ENCODE measurements at places on chromosomes 3 and 15. TPM values are rescaled to one million over a fixed set of nuclear protein-coding genes. Genes with fewer than 3 reads are reported as not detected.

DNA sequence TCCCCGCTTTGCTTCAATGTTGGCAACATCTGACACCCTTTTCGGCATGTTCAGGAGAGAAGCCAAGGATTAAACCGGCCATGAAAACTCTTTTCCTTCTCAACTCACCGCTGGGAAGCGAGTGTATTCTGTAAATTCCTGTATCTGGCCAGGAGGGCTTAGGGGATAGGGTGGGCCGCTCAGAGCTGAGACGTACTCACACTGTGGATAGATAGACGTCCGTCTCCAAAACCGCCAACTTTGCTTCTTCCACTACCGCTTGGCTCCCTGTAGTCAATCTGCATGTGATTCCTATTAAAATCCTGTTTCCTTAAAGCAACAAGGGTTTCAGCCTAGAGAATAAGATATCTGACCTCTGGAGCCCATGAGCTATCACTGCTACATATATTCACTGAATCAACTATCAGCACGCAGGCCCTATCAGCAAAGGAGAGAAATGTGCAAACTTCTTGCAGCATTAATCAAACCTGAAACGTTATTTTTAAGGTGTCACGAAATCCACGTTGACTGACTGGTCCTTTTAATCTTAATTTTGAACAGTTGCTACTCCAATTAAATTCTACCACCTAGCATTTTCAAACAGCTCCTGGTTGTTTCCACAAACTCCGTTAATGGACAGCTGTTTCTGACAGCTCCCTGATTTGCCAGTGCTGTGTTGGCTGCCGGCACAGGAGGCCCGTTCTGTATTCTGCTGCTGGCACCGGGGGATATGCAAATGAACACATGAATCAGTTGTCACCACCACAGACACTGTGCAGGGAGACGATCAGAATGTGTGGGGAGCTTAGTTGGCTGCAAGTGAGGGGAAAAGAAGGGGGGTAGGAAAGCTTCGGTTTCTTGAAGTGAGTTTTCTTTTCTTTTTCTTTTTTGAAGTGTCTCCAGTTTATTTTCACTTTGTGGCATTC, 438.9 kb upstream of the ARRDC4 start:
- DNase-seq = peak; percentile 68

- no peak for DNase-seq
These were observed 44.2 kb upstream of the GNB4 start for GRCh38 chr3:179495483-179495882.

Gene CAPN3
- polyA plus RNA-seq = 39.7 TPM

Gene POPDC2
- 7.3 TPM for polyA plus RNA-seq

GRCh38 chr3:128922804-128923459, 43.5 kb downstream of the ACAD9 start:
- no peak for DNase-seq

DNA sequence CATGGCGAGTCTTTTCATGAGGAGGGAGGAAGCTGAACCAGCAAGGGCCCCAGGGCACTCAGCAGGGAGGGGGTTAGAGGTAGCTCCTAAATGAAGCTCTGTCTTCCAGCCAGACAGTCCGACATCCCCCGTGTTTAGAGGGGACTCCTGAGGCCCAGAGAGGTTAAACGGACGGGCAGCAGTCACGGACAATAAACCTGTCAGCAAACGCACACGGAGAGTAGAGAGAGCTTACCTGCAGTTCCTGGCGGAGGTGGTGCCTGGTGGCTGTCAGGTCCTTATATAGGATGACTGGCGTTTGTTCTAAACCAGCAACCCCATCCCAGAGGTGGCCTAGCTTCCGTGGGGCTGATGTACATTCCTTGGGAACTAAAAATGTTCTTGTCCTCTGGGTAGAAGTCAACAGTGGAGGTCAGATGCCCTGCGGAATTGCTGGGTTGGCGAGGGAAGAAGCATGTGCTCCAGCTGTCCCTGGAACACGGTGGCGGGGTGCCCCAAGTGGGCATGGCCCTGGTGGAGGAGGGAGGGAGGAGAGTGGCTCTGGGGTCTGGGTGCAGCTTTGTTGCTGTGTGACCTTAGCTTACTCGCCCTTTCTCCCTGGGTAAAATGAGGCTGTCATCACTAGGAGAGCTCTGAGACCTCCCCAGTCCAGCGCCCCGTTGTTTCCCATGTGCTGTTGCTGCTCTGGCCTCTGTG, 2.1 kb downstream of the GHRL start:
- peak; percentile 71 for DNase-seq

- DNase-seq = no peak
These were observed 65.2 kb downstream of the CGGBP1 start for GRCh38 chr3:87993566-87993965.

DNA sequence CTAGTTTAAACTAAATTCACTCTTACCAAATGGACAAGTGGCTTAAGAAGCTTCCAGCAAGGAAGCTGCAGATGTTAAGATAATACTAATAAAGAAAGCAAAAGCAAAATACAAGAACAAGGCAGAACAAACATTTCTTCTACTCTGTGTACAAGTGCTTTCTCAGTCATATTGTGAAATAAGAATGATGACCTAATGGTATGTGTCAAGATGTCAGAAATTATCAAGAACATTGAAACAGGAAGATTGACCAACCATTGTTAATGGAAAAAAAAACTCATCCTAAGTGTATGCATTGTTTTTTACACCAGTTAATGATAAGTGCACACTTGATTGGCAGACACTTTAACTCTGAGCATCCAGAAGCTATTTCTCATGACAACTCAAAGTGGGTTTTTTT, 65.4 kb upstream of the P2RY1 start:
- no peak for DNase-seq

GRCh38 chr3:26292780-26293179, 329.8 kb upstream of the LRRC3B start:
- DNase-seq = no peak

- DNase-seq = no peak
These were observed 244.5 kb downstream of the FOXP1 start for GRCh38 chr3:71339049-71339448.

Gene P3H2
- 57.2 TPM for polyA plus RNA-seq

DNA sequence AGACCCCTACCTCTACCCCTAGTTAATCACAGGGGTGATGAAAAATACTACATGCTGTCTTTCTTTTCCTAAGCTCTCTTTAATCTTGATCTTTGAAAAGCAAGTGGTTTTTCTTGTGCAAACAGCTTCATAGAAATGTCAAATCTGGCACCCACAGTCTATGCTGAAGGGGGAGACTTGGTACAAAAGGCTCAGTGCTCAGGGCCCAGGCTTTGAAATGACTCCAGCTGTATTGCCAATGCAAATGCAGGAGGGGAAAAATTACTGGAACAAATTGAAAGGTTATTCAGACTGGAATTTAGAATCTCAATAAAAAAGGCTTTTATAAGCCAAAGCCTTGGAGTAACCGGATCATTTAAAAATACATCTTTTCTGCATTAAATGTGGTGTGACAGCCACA, 223.9 kb downstream of the LRTM1 start:
- DNase-seq = no peak

Gene ALAS1
- polyA plus RNA-seq = 77.2 TPM

DNA sequence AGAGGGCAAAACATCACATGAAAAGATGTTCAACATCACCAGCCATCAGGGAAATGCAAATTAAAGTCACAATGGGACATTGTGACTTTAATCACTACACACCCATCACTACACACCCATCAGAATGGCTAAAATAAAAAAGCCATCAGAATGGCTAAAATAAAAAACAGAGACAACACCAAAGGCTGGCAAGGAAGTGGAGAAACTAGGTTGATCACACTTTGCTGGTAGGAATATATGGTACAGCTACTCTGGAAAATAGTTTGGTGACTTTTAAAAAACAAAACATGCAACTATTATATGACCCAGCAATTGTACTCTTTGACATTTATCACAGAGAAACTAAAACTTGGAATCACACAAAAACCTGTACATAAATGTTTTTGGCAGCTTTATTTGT, 15.1 kb upstream of the ABHD5 start:
- DNase-seq = no peak

Gene PPM1L
- polyA plus RNA-seq = 2.8 TPM

GRCh38 chr3:194941956-194942511, 256.4 kb downstream of the FAM43A start:
- DNase-seq = no peak

- peak; percentile 87 for DNase-seq
These were observed 455.9 kb upstream of the NR2F2 start for GRCh38 chr15:95874637-95875036.

DNA sequence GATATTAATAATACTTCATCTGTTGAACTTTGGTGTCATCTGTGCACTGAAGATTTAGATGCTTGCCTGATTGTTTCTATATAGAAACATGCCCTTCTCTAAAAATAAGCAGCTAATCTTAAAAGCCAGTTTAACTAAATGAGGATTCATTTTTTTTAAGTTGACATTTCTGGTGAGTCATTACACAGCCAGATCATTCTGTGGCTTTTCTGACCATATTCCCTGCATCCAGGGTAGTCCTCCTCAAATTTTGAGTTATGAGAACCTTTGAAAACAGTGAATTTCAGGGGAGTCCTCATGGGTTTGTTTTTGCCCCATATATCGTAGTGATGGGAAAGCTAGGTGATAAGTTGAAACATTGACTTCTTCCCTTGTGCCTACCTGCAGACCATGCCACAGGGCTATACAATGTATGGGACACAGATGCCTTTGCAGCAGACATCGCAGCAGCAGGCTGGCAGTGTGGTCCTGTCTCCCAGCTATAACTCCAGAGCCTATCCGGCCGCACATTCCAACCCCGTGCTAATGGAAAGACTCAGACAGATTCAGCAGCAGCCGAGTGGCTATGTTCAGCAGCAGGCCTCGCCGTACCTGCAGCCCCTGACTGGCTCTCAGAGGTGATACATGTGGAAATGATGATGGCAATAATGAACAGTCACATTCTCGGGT, 26.5 kb upstream of the P2RY12 start:
- no peak for DNase-seq

DNA sequence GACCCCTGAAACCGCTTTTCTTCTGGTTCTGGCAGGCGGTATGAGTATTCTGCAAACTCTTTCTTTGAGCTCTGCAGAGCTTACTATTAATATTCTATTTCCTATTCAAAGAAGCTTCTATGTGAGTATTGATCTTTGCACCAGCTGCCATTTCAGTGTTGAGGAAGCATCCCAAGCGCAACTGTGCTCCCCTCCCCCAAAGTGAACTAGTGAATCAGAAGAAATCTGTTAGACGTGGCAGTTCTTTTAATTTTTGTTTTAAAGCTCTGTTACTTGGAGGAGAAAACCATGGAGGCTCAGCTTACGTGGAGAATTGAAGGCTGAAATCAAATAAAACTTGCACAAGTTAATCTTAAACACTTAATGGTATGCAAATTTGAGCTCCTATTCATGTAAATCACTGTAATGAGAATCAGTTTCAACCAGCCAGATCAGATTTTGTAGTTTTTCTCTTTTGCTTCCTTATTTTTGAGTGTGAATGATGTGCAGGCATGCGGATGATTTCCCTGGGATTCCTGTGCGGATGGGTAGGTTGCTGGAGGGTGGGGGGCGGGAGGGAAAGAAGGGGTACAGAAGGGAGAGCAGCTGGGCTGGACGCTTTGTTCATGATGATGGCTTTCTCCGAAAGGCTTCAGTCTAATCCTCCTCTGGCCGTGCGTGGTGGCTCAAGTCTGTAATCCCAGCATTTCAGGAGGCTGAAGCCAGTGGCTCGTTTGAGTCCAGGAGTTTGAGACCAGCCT, 16.1 kb upstream of the AGBL1 start:
- no peak for DNase-seq

GRCh38 chr3:137039570-137039969, 81.8 kb downstream of the IL20RB start:
- no peak for DNase-seq

Gene TLR9
- not detected for polyA plus RNA-seq

DNA sequence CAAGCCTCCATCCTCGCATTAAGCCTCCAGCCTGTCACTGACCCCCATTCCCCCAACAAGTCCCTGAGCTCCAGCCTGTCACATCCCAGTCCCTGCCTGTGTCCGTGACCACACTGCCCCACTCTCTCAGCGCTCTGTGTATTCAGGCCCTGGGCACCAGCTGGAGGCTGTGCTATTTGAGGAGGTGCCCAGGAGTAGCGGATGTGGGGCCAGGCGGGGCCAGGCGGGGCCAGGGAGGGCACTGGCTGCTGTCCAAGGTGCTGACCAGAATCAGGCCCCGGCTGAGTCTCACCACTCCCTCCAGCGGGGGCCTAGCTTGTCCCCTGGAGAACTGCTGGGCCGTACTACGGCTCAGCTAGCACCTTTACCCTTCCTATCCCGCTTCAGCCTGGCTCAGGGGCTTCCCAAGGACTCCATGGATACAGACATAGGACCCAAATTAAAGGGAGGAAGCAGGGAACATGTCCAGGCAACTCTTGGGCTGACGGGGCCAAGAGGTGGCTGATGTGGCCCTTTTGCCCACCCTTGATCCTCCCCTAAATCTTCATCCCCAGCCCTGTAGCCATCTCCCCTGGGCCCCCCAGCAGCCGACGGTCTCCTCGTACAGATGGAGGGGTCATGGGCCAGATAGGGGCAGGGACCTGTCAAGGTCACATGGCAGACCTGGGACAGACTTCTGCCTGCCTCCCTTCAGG, 1.1 kb downstream of the HHATL start:
- DNase-seq = no peak

Gene PLS1
- polyA plus RNA-seq = 10.7 TPM

DNA sequence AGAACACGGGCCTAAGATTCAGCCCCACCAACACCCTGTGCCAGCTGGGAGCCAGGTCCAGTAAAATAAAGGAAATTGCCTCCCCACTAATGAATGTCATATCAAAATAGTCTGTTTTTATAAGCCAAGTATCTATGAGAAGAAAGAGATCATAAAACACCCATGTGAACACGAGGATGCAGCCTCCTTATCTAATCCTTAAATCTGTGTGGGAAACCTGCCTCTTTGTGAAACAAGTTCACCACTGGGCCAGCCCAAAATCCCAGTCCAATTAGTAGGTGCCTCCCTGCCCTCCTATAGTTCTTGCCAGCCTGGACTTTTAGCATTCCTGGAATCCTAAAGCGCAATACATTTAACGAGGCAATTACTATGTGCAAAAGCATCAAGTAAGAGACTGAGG, 42.0 kb downstream of the SCAPER start:
- no peak for DNase-seq

GRCh38 chr3:126125341-126125740, 41.4 kb upstream of the SLC41A3 start:
- DNase-seq = peak; percentile 6

DNA sequence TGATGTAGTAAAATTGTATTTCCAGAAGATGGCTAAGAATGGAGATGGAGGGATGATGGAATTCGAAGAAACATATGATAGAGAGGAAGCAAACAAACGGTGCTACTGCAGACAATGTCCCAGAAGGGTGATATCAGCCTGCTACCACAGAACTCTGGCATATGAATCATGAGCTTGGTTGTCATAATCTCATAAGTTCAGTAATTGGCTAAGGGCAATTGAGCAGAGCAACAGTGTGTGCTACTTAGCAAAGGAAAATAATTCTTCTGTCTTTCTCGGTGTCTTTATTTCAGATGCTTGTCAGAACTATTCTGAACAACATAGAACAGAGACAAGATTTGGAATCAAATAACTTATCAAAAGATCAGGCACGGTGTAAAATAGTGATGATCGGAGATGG, 407.3 kb downstream of the GBE1 start:
- no peak for DNase-seq

Gene C2CD4B
- polyA plus RNA-seq = 0.26 TPM

DNA sequence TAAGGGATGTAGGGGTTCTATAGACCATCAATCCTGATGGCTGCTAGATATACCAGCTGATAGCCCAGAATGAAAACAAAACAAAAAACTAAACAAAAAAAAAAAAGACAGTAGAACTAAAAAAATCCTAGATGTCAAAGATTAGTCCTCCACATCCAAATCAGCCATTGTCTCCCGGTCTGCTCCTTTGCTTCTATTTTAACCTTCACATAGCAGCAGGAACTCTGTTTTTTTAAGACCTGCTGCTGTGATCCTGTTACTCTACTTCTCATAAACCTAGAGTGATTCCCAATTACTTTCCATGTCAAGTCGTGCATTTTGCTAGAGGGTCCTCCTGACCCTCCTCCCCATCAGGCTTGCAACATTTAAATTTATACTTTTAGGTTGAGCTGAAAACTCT, 2.5 kb downstream of the IFT122 start:
- DNase-seq = no peak
